ENCODE measurements at places on chromosomes 4 and X. TPM values are rescaled to one million over a fixed set of nuclear protein-coding genes. Genes with fewer than 3 reads are reported as not detected.

DNA sequence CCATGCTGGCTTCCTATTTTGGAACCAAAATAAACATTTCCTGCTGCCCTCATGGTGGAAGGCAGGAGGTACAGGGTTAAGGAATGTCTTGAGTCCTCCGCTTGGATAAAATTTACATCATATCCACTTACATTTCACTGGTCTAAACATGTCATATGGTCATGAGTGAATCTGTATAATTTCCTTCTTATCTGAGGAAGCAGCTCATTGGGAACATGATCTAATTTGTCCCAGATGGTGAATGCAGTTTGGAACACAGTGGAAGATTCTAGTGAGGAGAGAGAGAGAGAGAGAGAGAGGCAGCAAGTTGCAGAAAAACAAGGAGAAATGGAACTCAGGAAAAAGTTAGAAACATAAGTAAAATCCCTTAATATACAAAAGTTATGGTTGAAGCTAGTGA lies 46.8 kb downstream of the MXRA5 start:
- DNase-seq: no peak

DNA sequence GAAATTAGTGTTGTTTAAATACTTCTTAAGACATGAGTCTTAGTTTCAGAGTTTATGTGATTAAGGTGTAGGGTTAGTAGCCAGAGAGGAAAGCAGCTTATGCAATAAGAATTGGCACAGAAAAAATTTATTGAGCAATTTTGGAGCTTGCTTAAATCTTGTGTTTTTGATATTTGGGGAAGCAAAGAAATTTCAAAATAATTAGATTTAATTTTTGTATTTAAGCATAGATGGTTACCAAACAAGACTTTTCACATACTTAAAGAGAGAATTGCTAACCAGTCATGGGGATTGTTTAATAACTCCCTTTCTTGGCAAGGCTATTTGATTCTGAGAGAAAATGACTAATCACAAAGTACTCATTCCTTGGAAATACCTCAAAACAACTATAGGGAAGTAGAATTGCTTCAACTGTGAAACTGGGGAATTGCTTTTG lies 202.0 kb upstream of the GRID2 start:
- DNase-seq: peak; percentile 65

DNA sequence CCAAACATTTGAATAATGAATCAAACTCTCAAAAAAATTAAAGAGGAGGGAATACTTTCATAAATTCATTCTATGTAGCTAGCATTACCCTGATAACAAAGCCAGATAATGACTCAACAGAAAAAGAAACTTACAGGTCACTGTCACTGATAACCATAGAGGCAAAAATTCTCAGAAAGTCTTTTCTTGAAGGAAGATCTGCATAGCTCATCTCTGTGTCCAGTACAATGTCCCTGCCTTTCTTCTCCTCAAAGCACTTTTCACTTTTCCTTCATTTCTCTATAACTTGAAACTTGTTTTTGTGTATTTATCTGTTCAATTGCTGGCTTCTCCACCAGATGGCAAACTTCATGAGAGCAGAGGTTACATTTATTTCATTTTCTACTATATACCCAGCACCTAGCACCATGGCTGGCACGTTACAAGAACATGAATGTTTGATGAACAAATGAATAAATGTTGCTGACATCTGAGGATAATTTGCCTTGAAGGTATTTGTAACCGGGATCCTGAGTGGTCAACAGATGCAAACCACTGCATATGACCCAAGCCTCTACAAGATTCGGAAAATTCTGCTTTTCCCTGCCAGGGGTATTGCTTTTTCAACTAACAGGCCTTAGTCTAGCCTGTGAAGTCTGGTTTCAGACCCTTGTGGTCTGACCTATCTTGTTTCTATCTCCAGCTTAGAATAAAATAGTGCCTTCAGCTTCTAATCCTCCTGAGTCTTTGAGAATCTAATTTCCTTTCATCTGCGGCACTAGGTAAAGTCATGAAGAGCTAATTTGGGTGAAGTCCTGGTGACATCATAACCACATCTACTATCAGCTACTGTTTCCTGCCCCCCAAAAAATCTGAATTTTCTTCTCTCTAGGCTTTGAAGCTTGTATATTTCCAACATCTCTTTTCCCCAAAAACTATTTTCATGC lies 52.5 kb upstream of the ANTXR2 start:
- peak; percentile 48 for DNase-seq

DNA sequence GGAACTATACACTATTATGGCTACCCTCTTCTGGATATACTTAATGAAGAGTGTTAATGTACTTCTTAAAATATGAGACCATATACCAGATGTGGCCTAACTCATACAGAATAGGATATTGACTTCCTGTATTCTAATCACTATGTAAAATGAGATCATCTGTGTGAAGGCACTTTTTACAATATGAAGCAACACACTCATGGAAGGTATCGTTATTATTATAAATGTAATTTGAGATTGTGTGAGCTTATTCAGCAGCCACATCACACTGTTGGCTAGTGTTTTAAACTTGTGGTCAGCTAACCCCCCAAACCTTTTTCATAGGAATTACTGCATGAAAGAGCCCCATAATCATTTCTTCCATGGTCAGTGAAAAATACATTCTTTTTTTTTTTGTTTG lies 281.8 kb upstream of the TEX13A start:
- no peak for DNase-seq

DNA sequence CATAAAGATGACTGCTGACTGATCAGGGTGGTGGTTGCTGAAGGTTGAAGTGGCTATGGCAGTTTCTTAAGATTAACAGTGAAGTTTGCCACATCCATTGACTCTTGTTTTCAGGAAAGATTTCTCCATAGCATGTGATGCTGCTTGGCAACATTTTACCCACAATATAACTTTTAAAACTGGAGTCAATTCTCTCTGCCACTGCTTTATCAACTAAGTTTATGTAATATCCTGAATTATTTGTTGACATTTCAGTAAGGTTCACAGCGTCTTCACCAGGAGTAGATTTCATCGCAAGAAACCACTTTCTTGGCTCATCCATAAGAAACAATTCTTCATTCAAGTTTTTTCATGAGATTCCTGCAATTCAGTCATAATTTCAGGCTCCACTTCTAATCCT lies 166.5 kb upstream of the SPRY1 start:
- no peak for DNase-seq

DNA sequence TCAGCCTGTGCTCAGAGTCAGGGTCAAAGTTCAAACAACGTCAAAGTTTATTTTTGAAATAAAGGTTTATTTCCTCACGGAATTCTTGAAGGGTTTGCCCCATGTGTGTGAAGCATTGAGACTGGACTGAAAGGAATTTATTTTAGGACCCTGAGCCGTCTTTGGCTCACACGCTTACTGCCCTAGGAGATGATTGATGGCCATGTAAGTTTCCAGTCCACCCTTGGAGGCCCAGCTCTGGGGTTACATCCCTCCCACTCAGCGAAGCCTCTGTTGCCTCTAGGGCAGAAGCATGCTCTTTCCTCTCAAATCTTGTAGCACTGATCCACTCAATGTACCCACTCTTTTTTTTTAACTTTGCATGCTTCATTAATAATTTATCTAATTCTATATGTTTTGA lies 4.5 kb upstream of the NHSL2 start:
- DNase-seq: no peak

GRCh38 chr4:36337665-36338185 lies 56.3 kb downstream of the DTHD1 start:
- no peak for DNase-seq

DNA sequence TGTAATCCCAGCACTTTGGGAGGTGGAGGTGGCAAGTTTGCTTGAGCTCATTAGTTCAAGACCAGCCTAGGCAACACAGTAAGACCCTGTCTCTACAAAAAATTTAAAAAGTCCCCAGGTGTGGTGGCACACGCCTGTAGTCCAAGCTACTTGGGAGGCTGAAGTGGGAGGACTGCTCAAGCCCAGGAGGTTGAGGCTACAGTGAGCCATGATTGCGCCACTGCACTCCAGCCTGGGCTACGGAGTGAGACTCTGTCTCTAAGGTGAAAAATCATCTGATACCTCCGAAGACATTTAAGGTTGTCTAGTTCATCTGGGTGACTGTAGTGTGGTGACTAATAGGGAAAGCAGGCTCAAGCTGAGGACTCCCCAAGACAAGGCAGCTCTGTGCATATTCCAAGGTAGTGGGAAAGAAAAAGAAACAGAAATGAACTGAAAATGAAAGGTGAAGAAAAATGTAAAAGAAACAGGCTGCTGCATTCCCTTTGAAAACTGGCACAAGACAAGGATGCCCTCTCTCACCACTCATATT lies 23.3 kb downstream of the FRYL start:
- DNase-seq: peak; percentile 70

- DNase-seq: no peak
These were observed 136.6 kb upstream of the SH3RF1 start for GRCh38 chr4:169407217-169407845.

DNA sequence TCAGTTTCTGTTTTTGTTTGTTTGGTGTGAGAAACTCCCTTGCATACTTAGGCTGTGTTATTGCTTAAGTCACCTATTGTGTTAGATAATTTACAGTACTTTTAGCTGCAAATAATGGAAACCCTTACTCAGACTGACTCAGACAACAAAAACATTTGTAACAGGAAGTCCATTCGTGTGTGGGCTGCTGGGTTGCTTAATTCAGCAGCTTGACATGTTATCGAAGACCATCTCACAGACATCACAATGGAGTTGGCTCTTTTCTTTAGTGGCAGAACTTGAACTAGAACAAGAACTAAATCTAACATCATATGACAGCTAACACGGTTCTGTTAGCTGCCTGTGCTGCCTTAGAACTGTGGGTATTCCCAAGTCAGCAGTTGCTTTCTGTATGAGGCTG lies 9.9 kb upstream of the GABRE start:
- peak; percentile 79 for DNase-seq

DNA sequence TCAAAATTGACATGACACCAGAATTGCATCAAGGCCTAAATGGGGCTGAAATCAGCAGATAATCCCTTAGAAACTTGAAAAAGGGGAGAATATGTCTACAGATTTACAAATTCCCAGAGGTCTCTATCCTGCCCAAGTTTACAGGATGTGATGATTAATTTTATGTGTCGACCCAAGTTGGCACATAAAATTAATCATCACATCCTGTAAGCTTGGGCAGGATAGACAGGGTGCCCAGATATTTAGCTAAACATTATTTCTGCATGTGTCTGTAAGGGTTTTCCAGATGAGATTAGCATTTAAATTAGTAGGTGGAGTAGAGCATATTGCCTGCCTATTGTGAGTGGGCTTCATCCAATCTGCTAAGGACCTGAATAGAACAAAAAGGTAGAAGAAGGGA lies 52.3 kb downstream of the ARHGEF6 start:
- DNase-seq: no peak

DNA sequence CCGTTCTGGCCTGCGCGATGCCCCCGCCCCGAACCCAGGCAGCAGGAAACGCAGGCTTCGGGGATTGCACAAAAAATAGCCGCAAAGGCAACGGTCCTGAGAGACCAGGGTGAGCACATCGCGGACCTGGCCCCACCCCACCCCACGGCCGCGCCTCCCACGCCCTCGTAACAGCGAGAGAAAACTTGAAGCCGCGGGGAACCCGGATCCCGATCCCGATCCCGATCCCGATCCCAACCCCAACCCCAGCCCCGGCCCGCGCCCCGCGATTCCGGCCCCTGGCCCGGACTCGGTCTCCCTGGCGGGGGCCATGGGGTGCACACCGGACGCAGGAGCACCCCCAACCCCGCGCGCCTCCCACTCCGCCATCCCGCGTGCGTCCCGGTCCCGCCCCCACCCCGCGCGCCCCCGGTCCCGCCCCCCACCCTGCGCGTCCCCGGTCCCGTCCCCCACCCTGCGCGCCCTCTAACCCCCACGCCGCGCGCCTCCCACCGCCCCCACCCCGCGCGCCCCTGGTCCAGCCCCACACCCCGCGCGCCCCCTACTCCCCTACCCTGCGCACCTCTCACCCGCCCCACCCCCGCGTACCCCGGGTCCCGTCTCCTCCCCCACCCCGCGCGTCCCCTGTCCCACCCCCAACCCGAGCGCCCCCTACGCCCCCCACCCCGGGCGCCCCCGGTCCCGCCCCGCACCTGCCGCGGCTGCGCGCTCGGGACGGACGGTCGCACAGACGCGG lies 29.0 kb downstream of the NOP14 start:
- DNase-seq: no peak

- DNase-seq: no peak
These were observed 2.9 kb downstream of the OTUD4 start for GRCh38 chr4:145177511-145177905.

- DNase-seq: no peak
These were observed 102.5 kb upstream of the MYOZ2 start for GRCh38 chr4:119032921-119033685.

GRCh38 chr4:39353478-39354253 lies 12.5 kb downstream of the RFC1 start:
- peak; percentile 58 for DNase-seq

DNA sequence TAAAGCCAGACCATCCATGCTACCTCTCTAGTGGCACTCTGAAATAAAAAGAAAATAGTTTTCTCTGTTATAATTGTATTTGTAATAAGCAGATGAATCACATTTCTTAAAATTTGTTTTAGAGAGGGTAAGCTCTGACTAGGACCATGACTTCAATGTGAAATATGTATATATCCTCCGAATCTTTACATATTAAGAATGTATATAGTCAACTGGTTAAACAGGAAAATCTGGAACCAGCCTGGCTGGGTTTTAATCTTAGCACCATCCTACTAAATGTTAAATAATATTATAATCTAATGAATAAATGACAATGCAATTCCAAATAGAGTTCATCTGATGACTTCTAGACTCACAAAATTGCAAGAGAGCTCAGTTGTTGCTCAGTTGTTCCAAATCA lies 1.5 kb downstream of the FGB start:
- DNase-seq: no peak

DNA sequence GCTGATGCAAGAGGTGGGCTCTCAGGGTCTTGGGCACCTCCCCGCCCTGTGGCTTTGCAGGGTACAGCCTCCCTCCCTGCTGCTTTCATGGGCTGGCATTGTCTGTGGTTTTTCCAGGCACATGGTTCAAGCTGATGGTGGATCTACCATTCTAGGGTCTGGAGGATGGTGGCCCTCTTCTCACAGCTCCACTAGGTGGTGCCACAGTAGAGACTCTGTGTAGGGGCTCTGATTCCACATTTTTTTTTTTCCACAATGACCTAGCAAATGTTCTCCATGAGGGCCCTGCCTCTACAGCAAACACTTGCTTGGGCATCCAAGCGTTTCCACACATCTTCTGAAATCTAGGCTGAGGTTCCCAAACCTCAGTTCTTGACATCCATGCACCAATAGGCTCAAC lies 657.9 kb upstream of the CT83 start:
- DNase-seq: no peak

DNA sequence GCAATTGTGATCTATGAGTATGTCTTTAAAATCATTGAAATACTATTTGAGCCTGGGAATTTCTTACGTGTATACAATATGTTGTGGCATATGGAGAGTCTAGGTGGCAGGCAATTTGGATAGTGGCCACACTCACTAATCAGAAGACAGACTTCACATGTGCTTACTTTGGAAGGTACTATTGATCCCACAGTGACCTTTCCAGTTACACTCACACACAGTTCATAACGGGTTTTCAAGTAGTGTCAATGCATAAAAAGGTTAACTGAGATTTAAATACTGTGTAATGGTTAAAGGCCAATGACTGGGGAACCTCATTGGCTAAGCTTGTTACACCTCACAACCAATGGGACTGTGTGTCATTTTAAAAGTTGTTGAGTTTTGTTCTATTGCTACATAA lies 783.2 kb downstream of the RPA4 start:
- no peak for DNase-seq

- DNase-seq: no peak
These were observed 164.4 kb upstream of the FTHL17 start for GRCh38 chrX:31236231-31236630.

The MAP7D3 gene
- 15.3 TPM for total RNA-seq

The LAMTOR3 gene
- total RNA-seq: 41.2 TPM

The TMEM35A gene
- 0.07 TPM for total RNA-seq

The PIN4 gene
- 23.5 TPM for total RNA-seq

The SPANXD gene
- total RNA-seq: not detected

The PPP1R3F gene
- total RNA-seq: 0.92 TPM

The C4orf51 gene
- total RNA-seq: not detected

Data from foreskin keratinocyte (primary cell).